Testis (tissue), 5 donors: ENCODE measurements at places on chromosomes 12 and 14. TPM values are rescaled to one million over a fixed set of nuclear protein-coding genes. Genes with fewer than 3 reads are reported as not detected.

Gene ACOT6
- 1.2 TPM for total RNA-seq

Gene KRT4
- 0.19 TPM for total RNA-seq

Gene TBC1D30
- total RNA-seq = 8.7 TPM

Gene PDE3A
- 4.8 TPM for total RNA-seq

Gene DLK1
- 59.4 TPM for total RNA-seq

Gene JAG2
- total RNA-seq = 21.3 TPM

Gene CAPS2
- total RNA-seq = 25.6 TPM

Gene CDKN3
- total RNA-seq = 99.0 TPM

Gene HRK
- total RNA-seq = 2.5 TPM

Gene ABHD4
- 122 TPM for total RNA-seq

Gene WDR89
- 10.8 TPM for total RNA-seq

- H3K36me3 ChIP-seq = no peaks in the 10 kb centered on the region
- H3K27me3 ChIP-seq = no peaks in the 10 kb centered on the region
- peak; percentile 15 for DNase-seq
- peaks cover 15% of the 10 kb centered on the region for H3K4me1 ChIP-seq
Observed at GRCh38 chr12:28189784-28190320, 404 bp upstream of the CCDC91 start.

DNA sequence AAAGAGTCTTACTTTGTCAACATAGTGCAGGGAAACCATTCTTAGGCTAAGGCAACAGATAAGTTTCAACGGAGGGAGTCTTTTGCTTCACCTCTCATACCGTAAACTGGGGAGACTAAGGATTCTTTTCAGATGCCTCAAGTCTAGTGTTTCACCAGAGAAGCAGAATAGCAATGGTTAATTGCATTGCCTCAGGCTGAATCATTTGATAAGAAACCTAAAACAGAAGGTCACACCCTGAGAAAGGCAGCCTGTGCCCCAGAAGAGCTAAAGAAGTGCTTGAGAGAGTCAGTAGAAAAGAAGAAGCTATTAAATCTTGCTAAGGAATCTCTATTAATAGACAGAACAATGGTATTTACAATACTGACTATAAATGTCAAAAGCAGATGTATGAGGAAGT lies 21.8 kb upstream of the ATXN7L3B start:
- H3K4me3 ChIP-seq = no peak overlapping the region
- H3K27me3 ChIP-seq = no peaks in the 10 kb centered on the region
- no peak for DNase-seq
- H3K4me1 ChIP-seq = no peaks in the 10 kb centered on the region
- H3K36me3 ChIP-seq = no peaks in the 10 kb centered on the region

DNA sequence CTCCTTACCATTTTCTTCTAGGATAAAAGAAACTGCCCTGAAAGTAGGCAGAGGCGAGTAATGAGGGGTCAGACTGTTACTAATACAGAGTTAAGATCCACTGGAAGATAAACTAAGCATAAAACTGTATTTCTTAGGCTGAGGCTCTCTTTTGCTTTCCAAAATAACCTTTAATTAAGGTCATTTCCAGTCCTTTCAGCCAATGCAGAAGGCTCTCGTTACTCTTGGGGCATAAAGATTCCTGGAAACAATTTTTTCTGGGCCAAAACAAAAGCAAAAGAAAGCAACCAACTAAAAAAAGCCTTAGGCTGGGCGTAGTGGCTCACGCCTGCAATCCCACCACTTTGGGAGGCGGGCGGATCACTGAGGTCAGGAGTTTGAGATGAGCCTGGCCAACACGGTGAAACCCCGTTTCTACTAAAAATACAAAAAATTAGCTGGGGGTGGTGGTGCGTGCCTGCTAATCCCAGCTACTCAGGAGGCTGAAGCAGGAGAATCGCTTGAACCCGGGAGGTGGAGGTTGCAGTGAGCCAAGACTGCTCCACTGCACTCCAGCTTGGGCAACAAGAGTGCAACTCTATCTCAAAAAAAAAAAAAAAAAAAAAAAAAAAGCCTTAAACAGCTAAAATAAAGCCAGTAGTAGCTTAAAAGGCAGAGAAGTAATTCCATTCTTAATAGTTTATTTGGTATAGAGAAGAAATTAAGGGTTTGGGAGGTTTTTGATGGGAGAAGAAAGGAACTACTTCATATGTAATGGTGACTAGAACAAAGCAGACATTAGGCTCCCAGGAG lies 68.9 kb upstream of the STAC3 start:
- H3K27me3 ChIP-seq = no peaks in the 10 kb centered on the region
- no peak overlapping the region for H3K4me3 ChIP-seq
- DNase-seq = no peak
- peaks cover 15% of the 10 kb centered on the region for H3K4me1 ChIP-seq

- H3K4me3 ChIP-seq = no peak overlapping the region
- H3K36me3 ChIP-seq = no peaks in the 10 kb centered on the region
- no peaks in the 10 kb centered on the region for H3K27me3 ChIP-seq
Observed at GRCh38 chr12:12803186-12803585, 10.0 kb upstream of the DDX47 start.

GRCh38 chr12:51171884-51172514 lies 936 bp downstream of the TFCP2 start:
- peaks cover 15% of the 10 kb centered on the region for H3K4me1 ChIP-seq
- peak overlapping the region; percentile 93 for H3K4me3 ChIP-seq
- H3K27ac ChIP-seq = peak overlapping the region; percentile 100
- no peaks in the 10 kb centered on the region for H3K27me3 ChIP-seq
- DNase-seq = peak; percentile 48
- H3K36me3 ChIP-seq = no peaks in the 10 kb centered on the region

GRCh38 chr14:89586258-89587135 lies 169.5 kb upstream of the FOXN3 start:
- H3K4me3 ChIP-seq = no peak overlapping the region
- H3K27ac ChIP-seq = no peak overlapping the region

- no peak for DNase-seq
- no peak overlapping the region for H3K27ac ChIP-seq
- no peak overlapping the region for H3K4me3 ChIP-seq
- H3K4me1 ChIP-seq = peaks cover 5% of the 10 kb centered on the region
- no peaks in the 10 kb centered on the region for H3K36me3 ChIP-seq
- H3K27me3 ChIP-seq = no peaks in the 10 kb centered on the region
Observed at GRCh38 chr12:27844366-27845090, 64.5 kb upstream of the MANSC4 start.

DNA sequence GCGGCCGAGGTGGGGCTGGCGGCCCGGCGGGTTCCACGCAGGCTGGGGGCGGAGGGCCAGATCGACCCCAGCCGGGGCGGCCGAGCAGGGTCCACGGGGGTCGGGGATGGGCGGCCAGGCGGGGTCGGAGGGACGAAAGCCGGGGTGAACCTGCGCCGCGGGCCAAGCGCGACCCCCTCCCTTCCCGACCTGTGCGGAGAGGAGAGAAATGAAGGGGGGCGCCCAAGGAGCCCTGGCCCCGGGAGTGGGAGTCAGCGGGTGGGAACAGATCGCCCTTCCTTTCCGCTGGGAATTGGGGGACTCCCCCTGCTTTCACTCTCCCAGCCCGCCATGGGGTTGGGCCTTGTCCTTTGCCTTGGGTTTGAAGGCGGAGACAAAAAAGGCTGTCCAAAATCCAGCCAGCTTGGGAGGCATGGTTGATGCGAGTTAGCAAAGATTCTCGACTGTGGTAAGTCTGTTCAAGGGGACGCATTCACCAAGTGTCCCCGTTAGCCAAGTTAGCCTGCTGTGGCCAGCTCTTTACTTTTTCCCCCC lies 559 bp upstream of the CKAP4 start:
- H3K36me3 ChIP-seq = no peaks in the 10 kb centered on the region
- H3K4me3 ChIP-seq = peak overlapping the region; percentile 75
- peak overlapping the region; percentile 84 for H3K27ac ChIP-seq
- H3K4me1 ChIP-seq = peaks cover 26% of the 10 kb centered on the region

- no peak overlapping the region for H3K4me3 ChIP-seq
- no peak for DNase-seq
- H3K27ac ChIP-seq = no peak overlapping the region
- H3K27me3 ChIP-seq = no peaks in the 10 kb centered on the region
- H3K4me1 ChIP-seq = peaks cover 7% of the 10 kb centered on the region
Observed at GRCh38 chr12:89390802-89391673, 38.7 kb upstream of the DUSP6 start.

GRCh38 chr14:91349481-91350074 lies 68.0 kb downstream of the CCDC88C start:
- no peaks in the 10 kb centered on the region for H3K36me3 ChIP-seq
- H3K27ac ChIP-seq = no peak overlapping the region
- H3K4me1 ChIP-seq = peaks cover 11% of the 10 kb centered on the region
- no peak for DNase-seq
- no peak overlapping the region for H3K4me3 ChIP-seq

GRCh38 chr12:8499616-8500015 lies 13.7 kb upstream of the CLEC4D start:
- no peak overlapping the region for H3K4me3 ChIP-seq
- no peak overlapping the region for H3K27ac ChIP-seq
- H3K36me3 ChIP-seq = no peaks in the 10 kb centered on the region
- no peaks in the 10 kb centered on the region for H3K4me1 ChIP-seq
- H3K27me3 ChIP-seq = no peaks in the 10 kb centered on the region

DNA sequence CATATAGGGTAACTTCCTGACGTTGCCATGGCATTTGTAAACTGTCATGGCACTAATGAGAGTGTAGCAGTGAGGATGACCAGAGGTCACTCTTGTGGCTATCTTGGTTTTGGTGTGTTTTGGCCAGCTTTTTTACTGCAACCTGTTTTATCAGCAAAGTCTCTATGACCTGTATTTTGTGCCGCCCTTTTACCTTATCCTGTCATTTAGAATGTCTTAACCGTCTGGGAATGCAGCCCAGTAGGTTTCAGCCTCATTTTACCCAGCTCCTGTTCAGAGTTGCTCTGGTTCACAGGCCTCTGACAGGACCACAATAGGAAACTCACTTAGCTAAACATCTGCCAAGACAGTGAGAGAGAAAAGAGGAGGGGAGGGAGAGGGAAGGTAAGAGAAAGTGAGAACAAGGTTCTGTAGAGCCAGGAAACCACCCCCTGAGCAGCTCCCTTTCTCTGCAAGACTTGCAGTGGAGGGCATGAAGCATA lies 64.8 kb upstream of the PLEKHG3 start:
- H3K27me3 ChIP-seq = no peaks in the 10 kb centered on the region
- H3K36me3 ChIP-seq = no peaks in the 10 kb centered on the region
- no peak for DNase-seq
- no peak overlapping the region for H3K27ac ChIP-seq
- no peak overlapping the region for H3K4me3 ChIP-seq
- peaks cover 3% of the 10 kb centered on the region for H3K4me1 ChIP-seq

DNA sequence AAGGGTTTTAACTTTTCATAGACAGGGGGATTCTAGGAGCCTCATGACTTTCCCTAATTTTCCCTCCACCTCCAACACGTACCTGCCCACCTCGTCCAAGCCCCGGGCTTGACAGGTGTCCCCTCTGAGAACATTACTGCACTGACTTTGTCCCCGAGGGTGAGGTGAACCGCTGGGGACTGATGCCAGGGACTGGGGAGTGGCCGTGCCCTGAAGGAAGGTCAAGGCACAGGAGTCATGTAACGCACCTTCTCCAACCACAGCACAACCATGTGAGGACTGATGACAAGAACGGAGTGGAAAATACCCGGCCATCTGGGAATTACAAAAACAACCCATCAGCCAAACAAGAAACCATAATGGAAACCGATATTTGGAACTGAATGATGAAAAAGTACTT lies 214.7 kb upstream of the C14orf180 start:
- no peak overlapping the region for H3K27ac ChIP-seq
- H3K4me1 ChIP-seq = no peaks in the 10 kb centered on the region
- H3K4me3 ChIP-seq = no peak overlapping the region
- DNase-seq = no peak

GRCh38 chr14:98958632-98959031 lies 313.4 kb downstream of the BCL11B start:
- H3K4me1 ChIP-seq = no peaks in the 10 kb centered on the region
- H3K4me3 ChIP-seq = no peak overlapping the region
